Vagina (tissue), 2 donors: ENCODE measurements at places on chromosomes 2 and 18. TPM values are rescaled to one million over a fixed set of nuclear protein-coding genes. Genes with fewer than 3 reads are reported as not detected.
A peak's percentile ranks its signal among the peaks of the same experiment; 100 is the strongest.

Gene GPAT2
- 1.2 TPM for total RNA-seq

Gene AMER3
- not detected for total RNA-seq

Gene RFX8
- total RNA-seq, result 1.2 TPM

Gene ARID5A
- total RNA-seq, result 34.1 TPM

Gene RNU2-63P
- not detected for total RNA-seq

Gene CCDC85A
- total RNA-seq, result 4.7 TPM

Gene TGFA
- 27.7 TPM for total RNA-seq

Gene HJURP
- total RNA-seq, result 2.2 TPM

- DNase-seq, result no peak
These were observed 5.6 kb upstream of the PPP4R1 start for GRCh38 chr18:9619990-9620389.

DNA sequence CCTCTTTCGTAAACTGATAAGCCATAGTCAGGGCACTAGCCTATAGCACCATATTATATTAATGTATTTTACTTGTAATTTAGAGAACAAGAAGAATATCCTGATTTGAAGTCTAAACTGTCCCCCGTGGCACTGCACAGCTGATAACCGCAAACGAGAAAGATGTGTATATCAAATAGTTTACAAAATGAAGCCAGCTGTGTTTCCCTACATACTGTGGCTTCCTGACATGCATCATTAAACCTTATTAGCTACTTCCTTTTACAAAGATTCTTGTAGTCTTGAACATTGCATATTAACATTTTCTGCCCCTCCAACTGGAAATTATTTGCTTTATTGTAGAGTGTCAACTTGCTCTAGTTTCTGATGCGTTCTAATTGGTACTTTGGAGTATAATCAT, 153.5 kb upstream of the NFATC1 start:
- DNase-seq, result no peak

GRCh38 chr2:207162316-207162715, 3.4 kb downstream of the KLF7 start:
- DNase-seq, result no peak

DNA sequence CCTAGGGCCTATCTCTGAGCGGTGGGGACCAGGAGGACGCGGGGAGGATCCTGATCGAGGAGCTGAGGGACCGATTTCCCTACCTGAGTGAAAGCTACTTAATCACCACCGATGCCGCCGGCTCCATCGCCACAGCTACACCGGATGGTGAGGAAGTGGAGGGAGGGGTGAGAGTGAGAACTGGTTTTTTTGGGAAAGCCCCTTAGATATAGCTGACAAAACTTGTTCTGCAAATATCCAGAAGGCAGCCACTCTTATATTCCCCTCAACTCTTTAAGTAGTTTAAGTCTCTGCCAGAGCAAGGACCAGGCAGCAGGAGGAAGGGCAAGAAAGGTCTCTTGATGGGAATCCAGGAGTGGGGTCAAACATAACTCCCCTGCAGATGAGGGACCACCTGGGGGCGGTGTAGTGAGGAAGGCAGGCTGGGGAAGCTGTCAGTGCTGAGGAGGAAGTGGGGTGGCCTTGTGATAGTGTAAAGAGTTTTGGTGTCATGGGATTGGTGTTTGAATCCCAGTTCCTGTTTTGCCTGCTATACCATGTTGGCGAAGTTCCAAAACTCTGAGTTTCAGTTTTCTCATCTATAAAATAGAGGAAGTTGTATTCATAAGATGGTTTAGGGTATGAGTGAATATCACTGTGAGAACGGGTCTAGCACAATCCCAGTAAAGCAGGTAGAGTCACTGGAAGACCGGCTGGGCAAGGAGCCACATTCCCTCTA, 3.4 kb downstream of the NAGK start:
- DNase-seq, result no peak

DNA sequence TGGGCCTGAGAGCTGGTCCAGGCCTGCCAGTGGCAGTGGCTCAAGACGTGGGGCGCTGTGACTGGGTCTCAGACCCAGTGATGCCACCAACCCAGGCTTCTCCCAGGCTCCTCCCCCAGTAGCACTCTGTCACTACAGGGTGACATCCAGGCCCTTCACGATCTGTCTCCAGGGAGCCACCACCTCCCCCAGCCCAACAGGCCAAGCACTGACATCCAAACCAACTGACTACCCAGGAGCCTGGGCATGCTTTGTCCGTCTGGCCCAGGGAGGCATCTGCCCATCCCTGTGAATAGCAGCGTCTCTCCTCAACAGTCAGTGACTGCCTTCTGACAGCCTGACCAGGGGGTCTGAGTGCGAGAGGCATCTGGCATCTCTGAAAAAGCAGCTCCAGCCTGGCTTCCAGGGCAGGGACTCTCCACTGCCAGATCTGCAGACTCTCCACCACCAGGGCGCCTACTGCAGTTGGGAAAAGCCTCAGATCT, 13.0 kb downstream of the TEX44 start:
- no peak for DNase-seq

GRCh38 chr18:12236141-12236540, 18.0 kb upstream of the CIDEA start:
- DNase-seq, result no peak

- DNase-seq, result peak; percentile 95
These were observed 52.5 kb upstream of the GPR17 start for GRCh38 chr2:127593228-127594115.

DNA sequence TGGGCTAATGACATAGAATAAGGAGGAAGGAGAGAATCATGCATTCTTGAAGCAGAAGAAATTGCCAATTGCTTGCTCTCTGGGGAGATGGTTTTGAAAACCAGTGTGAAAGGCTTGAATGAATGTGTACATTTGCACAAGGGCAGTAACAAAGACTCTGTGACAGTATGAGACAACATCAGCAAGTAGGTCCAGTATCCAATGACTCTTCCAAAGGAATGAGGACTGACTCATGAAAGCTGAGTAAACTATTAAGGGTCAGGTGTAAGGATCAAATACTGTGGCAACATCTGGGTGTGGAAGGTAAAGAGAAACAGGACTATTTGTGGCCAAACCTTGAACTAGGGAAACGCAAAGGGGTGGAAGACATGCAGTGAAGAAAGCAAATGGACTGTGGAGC, 886.0 kb upstream of the CHAC2 start:
- DNase-seq, result no peak

DNA sequence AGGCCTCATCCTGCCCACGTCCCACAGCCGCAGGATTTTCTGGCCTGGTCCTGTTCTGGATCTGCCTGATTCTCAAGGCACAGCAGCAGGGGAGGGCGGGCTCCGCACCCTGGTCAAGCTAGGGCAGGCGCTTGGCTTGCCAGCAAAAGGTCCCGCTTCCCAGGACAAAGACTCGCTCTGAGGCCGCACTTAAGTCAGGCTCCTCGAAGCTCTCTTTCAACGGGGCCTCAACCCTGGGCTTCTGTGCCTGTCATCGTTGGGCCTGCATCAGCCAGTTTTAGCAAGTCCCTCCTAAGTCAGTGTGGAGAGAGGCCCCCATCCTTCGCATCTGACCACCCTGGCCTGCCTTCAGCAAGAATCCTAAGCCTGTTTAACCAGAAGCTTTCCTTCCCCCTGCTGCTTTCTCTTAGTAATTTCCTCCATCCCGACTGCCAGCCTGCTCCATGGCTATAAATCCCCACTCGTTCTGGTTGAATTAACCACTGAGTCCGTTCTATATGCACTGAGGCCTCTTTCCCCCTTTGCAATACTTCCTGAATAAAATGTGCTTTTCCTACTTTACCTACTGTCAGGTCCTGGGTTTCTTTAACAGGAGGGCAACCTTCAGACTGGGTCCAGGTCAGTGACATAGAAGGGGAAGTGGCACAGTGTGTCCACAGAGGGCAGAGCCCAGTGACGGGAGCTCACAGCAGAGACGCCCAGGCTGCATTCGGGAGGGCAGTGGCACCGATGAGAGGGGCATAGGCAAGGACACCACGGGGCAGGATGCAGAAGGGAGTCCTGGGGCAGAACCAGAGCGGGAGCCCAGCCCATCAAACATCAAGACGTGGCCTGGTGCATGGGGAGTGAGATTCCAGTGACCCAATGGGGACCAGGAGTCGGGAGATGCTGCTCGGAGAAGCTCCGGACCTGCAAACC, 62.7 kb downstream of the SP110 start:
- DNase-seq, result no peak

GRCh38 chr18:7164323-7165004, 46.9 kb upstream of the LAMA1 start:
- DNase-seq, result no peak

GRCh38 chr2:860259-860855, 90.3 kb upstream of the SNTG2 start:
- peak; percentile 81 for DNase-seq

DNA sequence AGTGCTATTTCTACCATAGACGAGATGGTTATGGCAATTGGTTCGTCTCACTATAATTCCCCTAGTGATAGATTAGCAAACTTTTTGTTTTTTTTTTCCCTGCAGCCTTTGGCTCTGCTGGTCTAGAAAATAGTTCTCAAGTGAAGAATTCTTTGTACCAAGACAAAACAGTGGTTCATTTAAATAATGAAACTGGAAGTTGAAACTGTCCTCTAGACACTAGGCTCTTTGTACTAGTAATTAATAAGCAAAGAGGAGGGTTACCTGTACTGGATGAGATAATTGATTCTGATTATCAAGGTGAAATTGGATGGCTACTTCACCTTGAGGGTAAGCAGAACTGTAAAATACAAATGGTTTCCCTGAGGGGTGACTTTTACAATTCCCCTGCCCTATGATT, 156.9 kb upstream of the DCC start:
- DNase-seq, result no peak

DNA sequence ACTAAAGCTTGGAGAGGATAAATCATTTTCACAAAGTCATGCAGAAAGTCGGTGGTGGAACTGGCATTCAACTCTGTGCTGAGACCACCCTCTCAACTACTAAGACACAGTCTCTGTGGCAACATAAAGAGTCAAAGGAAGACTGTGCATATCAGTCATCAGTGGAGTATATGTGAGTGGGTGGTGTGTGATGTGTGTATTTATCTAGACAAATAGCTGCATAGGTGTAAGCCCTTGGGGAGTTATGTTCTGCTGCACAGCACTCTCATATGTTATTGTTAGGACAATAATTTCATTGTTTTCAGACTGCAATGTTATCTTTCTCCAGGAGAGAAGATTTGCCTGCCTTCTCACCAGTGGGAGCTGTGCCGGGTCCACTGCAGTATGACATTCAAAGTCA, 186.3 kb upstream of the HNRNPA3 start:
- no peak for DNase-seq

- DNase-seq, result no peak
These were observed 33.0 kb upstream of the CCDC150 start for GRCh38 chr2:196606516-196606915.

- DNase-seq, result peak; percentile 10
These were observed 52.2 kb downstream of the C1QL2 start for GRCh38 chr2:119106301-119106897.

- no peak for DNase-seq
These were observed 167.3 kb downstream of the SEPTIN10 start for GRCh38 chr2:109446278-109447131.

DNA sequence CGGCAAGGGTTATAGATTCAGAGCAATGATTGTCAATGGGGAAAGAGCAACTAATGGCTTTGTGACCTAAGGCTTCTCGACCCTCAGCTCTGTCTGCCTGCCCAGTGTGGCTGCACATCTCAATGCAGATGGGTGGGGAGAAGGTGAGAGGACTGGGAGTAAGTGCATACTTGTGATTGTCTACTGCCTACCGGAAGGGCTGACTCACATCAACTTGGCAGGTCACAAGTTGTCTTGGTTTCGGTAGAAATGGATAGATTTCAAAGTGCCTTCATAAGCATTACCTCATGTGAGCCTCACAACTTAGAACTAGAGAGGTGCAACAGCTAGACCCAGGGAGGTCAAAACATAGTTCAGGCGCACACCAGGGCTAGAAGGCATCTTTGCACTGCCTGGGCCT, 29.4 kb downstream of the STAT1 start:
- DNase-seq, result no peak

DNA sequence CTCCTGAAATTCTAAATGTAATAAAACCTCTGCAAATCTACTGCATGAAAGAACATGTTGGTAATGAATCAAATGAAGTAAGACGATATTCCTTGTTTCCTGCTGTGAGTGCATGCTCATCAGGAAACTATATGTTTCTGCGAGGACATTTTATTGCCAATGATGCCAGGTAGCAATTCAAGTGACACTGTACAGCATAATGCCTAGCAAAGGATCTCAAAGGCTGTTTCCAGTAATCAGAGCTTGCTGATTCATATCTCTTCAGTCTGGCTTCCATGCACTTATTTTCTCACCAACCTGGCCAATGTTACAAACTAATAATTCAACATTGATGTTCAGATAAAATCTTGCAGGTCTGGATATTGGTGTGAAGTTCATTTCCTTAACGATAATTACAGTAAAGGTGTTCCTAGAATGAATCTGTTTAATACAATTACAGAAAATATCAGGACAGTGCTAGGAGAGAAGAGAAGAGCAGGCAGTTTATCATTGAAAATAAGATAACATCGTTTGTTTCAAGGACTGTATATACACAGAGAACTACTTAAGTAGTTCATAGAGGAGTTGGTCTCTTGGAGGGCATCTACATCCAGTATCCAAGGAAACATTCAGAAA, 568.5 kb upstream of the SOX11 start:
- DNase-seq, result no peak

DNA sequence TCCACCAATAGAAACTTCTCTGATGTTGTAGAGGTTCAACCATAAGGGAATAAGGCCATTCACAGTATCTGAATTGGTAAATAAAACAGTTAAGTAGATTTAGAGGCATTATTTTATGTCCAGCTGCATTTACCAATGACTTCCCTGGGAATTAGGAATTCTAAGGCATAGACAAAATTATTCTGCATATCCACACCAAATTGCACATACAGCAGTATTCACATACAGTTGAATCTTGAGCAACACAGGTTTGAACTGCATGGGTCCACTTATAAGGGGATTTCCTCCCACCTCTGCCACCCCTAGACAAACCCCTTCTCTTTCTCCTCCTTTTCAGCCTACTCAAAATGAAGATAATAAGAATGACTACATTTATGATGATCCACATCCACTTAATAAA, 54.4 kb downstream of the COL5A2 start:
- no peak for DNase-seq

- no peak for DNase-seq
These were observed 31.8 kb upstream of the CABLES1 start for GRCh38 chr18:23103449-23103848.

DNA sequence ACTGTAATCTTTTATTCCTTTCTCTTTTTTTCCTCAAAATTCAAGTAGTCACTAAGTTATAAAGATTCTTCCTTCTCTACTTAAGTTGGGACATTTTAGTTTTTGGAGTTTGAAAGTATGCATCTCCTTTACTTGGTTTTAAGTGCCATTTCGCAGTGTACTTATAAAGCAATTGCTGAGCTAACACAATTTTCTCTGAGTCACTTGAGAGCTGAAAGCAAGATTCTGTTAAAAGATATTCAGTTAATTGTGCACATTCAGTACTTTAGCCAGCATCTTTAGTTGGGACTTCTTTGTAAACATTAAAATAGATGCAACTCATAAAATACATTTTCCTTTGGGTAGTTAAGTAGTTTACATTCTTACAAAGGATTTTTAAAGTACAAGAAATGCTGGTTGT, 136.0 kb downstream of the GFPT1 start:
- DNase-seq, result no peak

GRCh38 chr2:75709297-75709696, 1.4 kb downstream of the GCFC2 start:
- DNase-seq, result no peak

- DNase-seq, result no peak
These were observed 188.7 kb upstream of the KLHL14 start for GRCh38 chr18:32961538-32961937.
